ENCODE measurements at places on chromosomes 12 and 14.

GRCh38 chr12:101826766-101827368 is 3.9 kb downstream of the GNPTAB start:
- DNase-seq = no peak

- DNase-seq = no peak
Measured at GRCh38 chr14:79369359-79370332, 841.7 kb downstream of the DIO2 start.

DNA sequence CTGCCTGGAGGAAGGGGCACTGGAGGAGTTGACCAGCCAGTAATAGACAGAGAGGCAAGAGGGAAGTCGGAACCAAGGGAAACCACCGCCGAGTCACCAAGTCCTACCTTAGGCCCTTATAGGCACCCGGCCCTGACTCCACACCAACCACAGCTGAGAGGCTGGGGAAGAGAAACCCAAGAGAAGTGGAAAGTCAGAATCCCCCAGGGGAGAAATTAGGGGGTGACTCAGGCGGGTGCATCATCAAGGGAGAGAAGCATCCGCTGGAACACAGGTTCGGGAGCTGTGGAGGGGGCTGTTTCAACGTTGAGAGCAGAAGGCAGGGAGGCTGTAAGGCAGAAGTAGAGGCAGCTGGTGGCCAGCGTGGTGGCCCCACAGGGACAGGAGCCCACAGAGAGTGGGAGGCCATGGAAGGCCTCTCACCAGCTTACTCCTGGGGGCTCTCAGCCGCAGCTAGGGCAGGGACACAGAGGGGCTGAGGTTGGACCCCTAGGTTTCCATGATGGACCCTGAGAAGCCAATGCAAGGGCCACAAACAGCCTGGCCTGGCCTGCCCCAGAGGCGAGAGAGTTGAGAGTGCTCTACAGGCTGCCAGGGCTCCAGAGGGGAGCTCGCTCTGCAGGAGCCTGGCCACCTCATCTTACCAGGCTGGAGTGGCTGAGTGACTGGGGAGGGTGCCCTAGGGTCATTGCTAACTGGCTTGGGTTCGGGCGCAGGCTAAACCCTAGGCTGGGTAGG is 1.4 kb upstream of the TRMT61A start:
- DNase-seq = no peak

DNA sequence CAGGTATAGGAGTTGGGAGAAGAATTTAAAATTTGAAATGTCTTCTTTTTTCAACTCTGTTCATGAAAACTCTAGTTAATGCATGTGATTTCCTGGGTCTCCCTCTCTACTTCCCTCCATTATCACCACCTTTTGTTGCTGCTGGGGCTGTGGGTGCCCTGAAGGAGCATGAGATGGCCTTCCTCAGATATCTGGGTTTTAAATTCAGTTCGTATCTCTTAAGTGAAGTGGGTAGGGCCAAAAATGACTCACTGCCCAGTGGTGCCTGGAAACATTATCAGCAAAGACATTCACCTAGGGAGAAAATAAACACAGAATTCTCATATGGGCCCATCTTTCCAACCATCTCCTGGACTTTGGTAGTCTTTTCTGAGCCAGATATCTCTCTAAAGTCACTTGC is 234.9 kb upstream of the PLEKHG7 start:
- DNase-seq = no peak

GRCh38 chr14:103973354-103973753 is 31.0 kb upstream of the RD3L start:
- DNase-seq = no peak

DNA sequence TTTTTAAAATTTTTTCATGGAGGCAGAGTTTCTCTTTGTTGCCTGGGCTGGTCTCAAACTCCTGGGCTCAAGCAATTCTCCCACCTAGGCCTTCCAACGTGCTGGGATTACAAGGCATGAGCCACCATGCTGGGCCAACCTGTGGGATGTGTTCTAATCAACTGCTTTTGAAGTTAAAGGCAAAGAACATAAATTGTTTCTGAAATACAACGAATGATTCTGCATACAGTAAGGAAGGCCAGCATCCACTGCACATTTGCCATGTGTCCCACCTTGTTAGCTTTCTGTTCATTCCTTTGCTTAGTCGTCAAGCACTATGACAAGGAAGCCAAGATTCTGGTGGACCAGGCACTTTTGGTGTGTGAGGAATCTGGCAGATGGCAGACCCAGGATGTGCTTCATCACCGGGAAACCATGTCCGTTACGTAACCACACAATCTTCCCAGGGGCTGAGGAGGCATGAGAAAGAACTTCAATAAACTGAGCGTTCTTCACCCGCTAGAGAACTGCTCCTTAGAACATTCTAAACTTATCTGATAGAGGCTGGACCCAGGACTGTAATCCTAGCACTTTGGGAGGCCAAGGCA is 24.5 kb downstream of the MOK start:
- DNase-seq = no peak

DNA sequence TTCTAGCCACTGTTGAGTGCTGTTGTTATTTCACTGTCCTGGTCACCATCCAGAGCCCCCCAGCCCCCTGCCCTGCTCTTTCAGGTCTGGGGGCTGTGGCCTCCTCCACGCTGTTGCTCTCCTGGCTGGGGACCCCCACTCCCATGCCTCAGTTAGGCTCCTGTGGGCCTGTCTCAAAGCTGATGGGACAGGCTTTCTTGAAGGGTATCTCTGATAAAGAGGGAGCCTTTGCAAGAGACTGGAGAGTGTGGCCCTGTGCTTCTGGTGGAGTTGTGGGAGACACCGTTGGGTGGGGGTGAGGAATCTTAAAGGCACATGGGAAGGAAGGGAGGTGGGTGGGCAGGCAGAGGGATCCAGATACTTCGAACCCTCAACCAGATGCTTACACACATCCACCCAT is 12.2 kb upstream of the KRT86 start:
- no peak for DNase-seq

DNA sequence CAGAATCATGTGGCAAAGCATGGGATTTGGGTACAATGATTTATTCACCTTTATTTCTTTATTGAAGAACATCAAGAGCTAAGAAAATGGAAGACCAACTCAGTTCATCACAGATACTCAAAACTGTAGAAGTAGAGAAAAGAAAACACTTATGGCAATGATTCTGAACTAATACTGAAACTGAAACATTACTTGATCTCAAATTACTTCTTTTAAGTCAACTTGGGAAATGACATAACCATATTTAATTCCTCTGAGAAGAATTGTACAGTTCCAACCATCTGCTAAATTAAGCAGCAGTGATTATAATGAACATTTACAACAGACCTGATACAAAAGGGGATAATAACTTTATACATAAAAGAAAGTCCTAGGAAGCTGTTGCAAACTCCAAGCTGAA is 466.5 kb downstream of the TMTC2 start:
- no peak for DNase-seq

GRCh38 chr14:99809360-99809759 is 16.1 kb downstream of the EML1 start:
- no peak for DNase-seq

DNA sequence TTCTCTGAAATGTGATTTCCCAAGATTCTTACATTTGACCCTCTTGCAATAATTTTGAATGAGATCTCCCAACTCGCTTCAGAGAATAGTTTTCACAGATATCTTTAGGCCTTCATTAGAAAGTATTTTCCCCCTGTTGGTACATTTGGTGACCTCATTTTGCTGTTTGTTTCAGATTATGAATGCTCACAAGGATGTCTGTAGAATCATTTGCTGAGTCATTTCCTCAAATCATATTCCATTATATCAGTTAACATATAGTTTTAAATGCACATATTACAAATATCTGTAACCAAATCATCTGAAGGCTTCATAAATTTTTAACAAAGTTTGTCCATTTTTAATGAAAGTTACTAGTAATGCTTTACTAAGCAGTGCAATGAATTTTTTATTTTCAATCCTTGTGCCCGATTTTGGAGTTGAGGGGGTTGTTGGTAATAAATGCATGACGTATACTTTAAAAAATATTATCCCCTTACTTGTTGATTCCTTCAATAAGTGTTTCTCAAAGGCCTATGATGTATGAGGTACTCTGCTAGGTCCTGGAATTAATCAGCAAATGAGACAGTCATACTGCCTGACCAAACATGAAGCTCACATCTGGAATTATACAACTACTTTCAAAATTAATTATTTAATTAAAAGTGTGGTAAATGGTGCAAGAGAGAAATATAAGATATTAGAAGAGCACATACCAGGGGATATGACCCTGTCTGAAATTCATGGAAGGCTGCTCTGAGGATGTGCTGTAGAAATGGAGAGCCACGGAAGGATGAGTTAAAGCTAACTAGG is 126.9 kb upstream of the RAP1B start:
- DNase-seq = no peak

GRCh38 chr14:75993567-75994041 is 8.0 kb downstream of the IFT43 start:
- no peak for DNase-seq

GRCh38 chr12:31021809-31022494 is 51.7 kb upstream of the DDX11 start:
- no peak for DNase-seq

DNA sequence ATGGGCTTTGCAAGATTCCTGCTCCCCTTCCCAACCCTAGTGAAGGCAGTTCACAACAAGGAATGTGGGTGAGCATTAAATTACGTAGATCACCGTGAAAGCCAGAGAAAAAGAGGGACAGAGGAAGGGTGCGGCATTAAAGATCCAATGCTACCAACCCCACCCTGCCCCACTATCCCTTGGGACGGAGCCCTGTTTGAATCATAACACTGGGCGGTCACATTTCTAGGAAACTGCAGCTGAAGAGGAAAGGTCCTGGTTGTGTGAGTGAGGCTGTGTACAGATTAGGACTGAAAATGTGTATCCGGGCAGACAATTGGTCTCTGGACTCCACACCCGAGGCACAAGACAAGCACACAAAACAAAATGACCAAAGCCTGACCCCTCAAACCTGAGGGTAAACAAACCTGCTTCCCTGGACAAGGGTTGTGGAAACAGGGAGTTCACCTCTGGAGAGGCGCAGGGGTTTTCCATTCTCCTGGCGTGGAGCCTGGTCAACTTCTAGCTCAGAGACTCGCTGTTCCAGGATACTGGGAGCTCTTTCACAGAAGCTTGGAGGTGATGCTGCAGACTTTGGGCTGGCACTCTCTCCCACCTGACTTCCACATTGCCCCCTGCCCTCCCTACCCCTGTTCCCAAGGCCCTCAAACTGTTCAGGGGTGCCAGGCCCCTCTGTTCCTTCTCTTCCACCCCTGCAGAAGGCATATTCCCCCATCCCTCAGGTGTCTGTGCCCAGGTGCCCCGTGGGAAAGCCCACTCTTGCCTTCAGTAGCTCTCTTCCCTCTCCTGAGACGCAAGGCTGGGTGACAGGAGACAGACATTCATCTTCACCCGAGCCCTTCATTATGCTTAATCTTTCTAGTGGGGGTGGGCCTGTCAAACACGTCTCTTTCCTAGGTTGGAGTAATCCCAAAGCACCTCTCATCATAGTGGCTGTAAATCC is 16.5 kb downstream of the NINJ2 start:
- DNase-seq = no peak

- peak; percentile 59 for DNase-seq
Measured at GRCh38 chr14:61568572-61569011, 126.7 kb upstream of the HIF1A start.

Data from NCI-H146 (cell line).